ENCODE measurements at places on chromosomes 11 and 22. TPM values are rescaled to one million over a fixed set of nuclear protein-coding genes. Genes with fewer than 3 reads are reported as not detected.

DNA sequence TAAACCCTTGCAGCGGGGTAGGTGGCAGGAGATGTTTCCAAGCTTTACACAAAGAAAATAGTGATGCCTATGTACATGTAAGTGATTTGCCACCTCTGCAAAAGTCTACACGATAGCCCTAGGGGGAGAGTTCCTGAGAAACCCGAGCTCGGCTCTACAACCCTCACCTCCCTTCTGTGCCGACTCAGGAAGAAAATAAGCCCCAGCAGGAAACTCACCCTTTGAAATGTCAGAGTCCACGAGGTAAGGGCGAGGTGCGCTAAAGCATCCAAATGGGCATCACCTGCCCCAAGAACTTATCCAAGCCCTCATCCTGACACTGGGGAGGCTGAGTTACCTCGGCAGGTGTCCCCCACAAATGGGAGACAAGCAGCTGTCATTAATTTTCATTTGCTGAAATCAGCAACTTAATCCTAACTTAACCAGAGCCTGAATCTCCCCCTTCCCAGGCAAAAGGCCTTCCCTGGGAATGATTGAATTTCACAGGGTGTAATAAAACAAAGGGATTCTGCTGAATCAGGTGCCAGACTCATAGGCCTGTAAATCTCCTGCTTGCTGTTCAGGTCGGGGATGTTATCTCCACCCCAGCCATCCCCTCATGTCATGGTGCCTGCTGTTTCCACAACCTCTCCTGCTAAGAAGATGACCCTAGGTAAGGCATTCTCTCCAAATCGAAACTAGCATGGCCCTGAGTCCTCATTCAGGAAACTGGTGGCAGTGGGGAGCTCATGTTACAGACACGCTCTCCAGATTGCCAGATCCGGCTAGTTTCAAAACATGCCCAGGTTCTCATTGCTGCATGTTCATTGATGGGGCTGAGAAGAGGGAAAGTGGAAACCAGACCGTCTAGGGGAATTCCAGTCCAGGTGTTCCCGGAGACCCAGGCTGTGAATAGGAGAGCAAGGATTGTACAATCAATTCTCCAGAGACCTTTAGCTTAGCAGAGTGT is 105.3 kb upstream of the KIRREL3 start:
- no peak for DNase-seq

- no peak for DNase-seq
These were observed 25.0 kb upstream of the JAM3 start for GRCh38 chr11:134043821-134044420.

DNA sequence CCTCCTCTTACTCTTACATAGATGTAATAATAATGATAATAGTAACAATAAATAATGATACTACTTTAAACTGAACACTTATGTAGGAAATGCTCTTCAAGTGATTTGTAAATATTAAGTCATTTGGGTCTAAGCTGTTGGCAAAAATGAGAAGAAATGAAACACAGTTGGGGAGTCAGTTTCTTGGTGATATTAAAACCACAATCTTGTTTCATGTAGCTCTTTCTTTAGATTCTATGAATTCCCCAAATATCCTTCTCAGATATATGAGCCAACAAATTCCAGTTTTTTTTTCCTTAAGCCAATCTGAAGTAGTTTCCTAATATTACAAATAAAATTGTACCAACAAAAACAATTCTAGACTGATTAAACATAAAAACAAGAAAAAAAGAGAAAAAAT is 1115.6 kb upstream of the CNTN5 start:
- DNase-seq = no peak

- peak; percentile 54 for DNase-seq
These were observed 10.1 kb downstream of the SYT12 start for GRCh38 chr11:67032830-67033551.

DNA sequence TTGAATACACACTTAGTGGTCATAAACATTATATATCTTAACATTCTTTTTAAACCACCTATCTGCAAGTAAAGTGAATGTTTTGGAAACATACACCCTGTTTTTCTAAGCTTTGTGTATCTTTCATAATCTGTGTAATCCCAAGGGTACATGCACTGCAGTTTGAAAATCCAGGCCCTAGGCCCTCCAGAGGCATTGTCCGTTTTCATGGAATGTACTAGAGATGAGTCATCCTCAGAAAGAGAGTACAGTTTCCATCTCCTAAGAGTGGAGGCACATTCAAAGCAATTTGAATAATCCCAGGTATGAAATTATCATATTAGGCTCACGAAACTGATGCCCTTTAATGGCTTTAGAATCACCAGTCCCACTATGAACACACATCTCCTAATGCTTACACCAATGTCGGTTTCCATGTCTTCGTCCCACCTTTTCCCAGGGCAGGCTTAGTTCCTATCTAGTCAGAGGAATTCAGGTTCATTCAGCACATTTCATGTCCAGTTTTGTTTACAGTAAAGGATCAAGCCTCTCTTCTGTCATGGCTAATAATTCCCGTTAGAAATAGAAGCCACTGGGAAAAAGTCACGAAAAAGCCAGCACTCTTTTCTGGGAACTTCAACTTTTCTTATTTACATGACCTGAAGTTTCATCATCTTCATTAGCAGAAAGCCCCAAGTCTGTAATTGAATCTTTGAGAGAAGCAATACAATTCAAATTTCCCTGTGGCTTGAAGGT is 39.5 kb upstream of the CD44 start:
- DNase-seq = no peak

GRCh38 chr11:11036848-11037732 is 179.2 kb upstream of the ZBED5 start:
- DNase-seq = no peak

GRCh38 chr11:107467696-107468095 is 10.1 kb upstream of the CWF19L2 start:
- no peak for DNase-seq

GRCh38 chr11:67248653-67249052 is 17.6 kb upstream of the GRK2 start:
- DNase-seq = no peak

DNA sequence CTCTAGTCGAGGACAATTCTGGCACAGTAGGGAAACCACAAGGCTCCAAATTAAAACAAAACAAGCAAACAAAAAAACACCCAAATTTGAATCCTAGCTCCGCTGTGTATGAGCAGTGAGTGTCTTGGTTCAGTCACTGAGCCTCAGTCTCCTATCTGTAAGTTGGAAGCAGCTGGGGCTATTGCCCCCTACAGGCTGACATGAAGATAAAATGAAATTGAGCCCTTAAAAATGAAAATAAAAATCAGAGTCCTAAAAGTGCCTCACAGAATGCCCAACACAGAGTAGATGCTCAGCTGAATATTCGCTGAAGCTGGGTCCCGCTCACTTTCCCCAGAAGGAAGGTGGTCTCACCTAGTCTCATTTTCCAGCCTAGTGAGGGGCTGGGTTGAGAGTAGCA is 65.2 kb downstream of the PDE2A start:
- DNase-seq = no peak

DNA sequence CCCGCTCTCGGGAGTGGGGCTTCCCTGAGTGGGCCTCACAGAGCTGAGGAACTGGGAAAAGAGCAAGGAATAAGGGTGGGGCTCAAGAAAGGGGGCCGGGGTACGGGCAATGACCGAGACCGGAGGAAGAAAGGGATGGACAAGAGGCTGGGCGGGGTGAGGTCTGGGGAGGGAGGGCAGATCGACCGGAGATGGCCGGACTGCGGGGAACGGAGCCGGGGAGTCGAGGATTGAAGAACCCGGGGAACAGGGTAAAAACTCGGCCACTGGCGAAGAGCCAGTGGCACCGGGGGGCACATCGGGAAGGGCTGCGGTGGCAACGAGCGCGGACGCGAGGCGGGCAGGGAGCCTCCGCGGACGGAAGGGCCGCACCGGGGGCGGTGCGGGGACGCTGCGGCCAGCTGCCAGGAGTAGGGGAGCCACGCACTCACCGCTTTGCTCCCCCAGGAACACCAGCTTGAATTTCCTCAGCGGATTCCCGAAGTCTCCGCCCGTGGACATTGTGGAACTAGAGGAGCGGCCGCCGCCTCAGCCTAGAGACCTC is 667 bp downstream of the RAB6A start:
- peak; percentile 71 for DNase-seq

GRCh38 chr22:19377565-19378343 is 53.8 kb downstream of the HIRA start:
- DNase-seq = no peak

- DNase-seq = no peak
These were observed 206.2 kb downstream of the CSNK2A3 start for GRCh38 chr11:11146830-11147229.

DNA sequence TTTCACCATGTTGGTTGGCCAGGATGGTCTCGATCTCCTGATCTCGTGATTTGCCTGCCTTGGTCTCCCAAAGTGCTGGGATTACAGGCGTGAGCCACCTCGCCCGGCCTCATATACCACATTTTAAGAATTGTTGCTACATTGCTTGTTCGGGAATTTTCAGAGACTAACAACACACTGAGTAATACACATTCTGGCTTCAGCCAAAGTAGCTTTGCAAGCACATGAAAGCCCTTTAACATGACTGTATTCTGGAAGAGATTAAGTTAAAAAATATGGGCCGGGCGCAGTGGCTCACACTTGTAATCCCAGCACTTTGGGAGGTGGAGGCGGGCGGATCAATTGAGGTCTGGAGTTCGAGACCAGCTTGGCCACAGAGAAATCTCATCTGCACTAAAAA is 15.0 kb downstream of the CRTAM start:
- no peak for DNase-seq

- DNase-seq = peak; percentile 11
These were observed 125.0 kb downstream of the KCNQ1OT1 start for GRCh38 chr11:2574553-2575535.

GRCh38 chr11:8714622-8715225 is 32.1 kb downstream of the RPL27A start:
- no peak for DNase-seq

DNA sequence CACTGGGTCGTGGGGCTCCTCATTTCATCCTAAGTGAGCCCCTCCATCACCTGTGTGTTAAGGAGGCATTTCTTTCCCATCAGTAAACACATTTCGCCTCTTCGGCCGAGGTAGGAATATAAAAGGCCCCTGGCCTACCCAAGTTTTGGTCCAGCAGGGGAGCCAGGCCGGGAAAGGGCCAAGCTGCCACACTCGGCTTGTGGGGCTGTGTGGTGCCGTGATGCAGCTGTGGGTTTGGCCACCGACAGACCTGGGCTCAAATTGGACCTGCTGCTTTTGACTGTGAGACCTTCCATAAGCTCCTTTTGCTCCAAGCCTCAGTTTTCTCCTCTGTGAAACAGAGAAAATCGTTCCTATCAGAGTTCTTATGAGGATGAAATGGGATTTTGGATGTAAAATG is 771 bp downstream of the NDUFV1 start:
- DNase-seq = no peak

- no peak for DNase-seq
These were observed 6.2 kb upstream of the IL17REL start for GRCh38 chr22:50018608-50019285.

GRCh38 chr11:58580311-58580710 is 1.4 kb downstream of the ZFP91 start:
- no peak for DNase-seq

- DNase-seq = no peak
These were observed 28.1 kb upstream of the RTL6 start for GRCh38 chr22:44525941-44526778.

GRCh38 chr22:45597460-45598192 is 74.0 kb upstream of the ATXN10 start:
- DNase-seq = no peak

GRCh38 chr11:61963282-61964057 is 4.0 kb downstream of the FTH1 start:
- peak; percentile 31 for DNase-seq

GRCh38 chr11:64369440-64370421 is 10.8 kb downstream of the RPS6KA4 start:
- DNase-seq = no peak

DNA sequence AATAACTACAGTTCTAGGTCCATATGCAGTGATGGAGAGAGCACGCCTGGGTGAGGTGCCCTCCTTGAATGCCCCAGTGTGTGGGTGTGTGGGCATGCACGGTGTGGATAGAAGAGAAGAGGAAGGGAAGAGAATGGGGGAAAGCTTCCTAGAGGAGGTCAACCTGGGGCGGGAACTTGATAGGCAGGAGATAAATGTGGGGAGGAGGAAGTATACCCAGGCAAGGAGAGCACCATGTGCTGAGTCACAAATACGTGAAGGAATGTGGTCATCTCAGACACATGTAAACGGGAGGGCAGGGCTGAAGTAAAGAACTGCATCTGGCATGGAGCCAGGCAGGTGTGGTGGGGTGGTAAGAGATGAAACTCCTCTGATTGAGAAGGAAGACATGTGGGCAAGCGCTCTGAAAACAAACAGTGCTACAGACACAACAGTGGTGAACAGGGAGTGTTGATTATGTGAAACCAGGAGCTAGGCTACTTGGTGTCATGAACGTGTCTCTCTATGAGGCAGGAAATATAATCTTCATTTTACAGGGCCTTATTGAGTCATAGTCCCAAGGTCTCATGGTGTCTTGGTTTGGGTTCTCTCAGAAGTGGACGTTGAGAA is 61.5 kb upstream of the EED start:
- DNase-seq = no peak

DNA sequence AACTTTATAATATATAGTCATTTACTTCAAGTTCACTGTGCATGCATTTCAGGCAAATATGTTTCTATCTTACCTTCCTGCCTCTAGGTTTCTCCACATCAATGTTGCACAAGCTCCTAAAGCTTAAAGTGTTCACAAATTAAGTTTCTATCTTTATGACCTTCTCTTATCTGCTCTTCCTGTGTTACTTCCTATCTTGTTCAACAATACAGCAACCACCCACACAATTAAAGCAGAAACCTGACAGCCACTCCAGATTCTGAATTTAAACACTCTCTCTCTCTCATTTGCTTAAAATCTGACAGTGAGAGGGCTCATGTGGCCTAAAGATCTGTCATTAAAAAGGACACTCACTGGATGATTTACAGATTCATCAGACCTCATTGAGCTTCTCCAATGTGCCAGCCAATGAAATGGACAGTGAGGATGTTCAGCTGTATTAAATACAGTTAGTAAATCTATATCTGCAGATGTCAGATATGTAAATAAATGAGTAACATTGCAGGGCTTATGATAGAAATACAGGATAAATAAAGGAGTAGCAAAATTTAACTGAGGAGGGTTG is 10.9 kb downstream of the PDGFD start:
- no peak for DNase-seq

GRCh38 chr11:43908191-43908590 is 27.6 kb downstream of the ALKBH3 start:
- DNase-seq = no peak

GRCh38 chr22:23691748-23692423 is 1.1 kb downstream of the RGL4 start:
- no peak for DNase-seq

Gene YPEL4
- 15.3 TPM for polyA plus RNA-seq

Gene BTG4
- polyA plus RNA-seq = not detected

Gene SLC25A45
- polyA plus RNA-seq = 3.4 TPM

Gene SLC37A2
- polyA plus RNA-seq = 0.93 TPM

Gene SIDT2
- 59.2 TPM for polyA plus RNA-seq

Gene ISX
- not detected for polyA plus RNA-seq

Gene NRGN
- polyA plus RNA-seq = 3.3 TPM

Gene APOL5
- not detected for polyA plus RNA-seq

Gene SERHL2
- 22.5 TPM for polyA plus RNA-seq

Gene OR52I2
- not detected for polyA plus RNA-seq

Gene GRM5
- polyA plus RNA-seq = not detected

Measured in ovary (tissue), 10 donors.